CD4-positive, alpha-beta T cell treated with Interleukin-17A for 4 hours (primary cell): ENCODE measurements at places on chromosomes 6 and 20.

GRCh38 chr20:63876489-63877036 is 11.5 kb downstream of the TPD52L2 start:
- no peak for DNase-seq

DNA sequence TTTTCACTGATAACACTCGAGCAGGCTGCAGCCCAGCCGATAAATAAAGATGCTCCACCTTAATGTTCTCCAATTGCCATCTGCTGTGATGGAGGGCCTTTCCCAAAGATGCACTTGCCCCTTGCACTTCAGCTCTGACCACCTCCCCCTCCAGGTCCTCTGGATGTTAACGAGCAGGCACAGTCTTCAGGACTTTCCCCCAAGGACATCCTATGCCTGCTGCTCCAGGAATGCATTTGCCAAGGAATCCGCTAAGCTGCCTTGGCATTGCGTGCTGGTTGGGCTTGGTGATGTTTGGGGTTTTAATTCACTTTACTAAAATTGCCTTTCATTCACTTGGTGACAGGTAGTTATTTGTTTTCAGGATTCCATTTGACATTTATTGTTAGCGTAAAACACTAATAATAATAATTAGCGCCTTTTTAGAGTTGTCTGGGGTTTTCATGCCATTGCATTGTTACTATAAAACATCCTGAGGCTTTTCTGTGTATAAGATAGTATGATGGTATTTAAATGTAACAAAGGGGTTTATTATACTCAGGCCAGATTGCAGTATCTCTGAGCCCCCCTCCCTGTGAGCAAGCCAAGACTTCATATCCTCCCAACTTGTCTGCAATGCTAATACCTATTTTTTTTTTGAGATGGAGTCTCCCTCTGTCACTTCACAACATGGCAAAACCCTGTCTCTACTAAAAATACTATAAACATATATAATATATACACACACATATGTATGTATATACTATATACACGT is 66.7 kb upstream of the TSHZ2 start:
- DNase-seq: no peak

DNA sequence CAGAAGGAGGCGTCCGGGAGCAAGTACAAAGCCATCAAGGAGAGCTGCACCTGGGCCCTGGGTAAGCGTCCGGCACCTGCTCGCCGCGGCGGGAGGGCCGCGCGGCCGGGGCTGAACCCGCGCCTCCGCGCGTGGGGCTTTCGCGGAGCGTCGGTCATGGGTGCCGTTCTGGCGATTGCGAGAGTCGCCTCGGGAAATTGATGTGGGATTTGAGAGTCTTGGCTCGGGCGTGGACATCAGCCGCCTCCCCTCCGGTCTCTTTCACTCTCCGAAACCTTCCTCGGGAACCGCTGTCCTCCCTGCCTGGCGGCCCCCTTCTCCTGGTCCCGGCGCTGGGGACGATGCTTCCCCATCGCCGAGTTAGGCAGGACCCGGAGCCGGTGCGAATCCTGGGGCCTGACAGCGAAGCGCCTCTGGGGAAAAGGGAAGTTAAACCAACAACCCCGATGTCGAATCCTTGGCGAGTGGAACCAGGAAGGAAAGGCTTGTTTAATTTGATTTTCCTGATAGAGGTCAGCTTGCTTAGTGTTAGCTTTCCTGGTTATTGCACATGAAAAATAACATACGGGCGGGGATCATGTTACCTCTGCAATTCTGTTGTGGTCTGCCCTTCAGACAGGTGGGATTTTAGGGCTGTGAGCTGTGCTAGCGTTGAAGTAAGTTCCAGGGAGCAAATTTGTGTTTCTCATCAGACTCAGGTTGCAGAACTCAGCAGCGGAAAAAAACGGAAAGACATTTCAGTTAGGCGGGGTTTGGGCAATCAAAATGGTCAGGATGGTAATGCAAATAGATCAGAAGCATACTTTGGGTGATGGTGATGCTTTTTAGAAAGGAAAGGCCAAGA is 594 bp downstream of the ARFGEF3 start:
- DNase-seq: no peak

DNA sequence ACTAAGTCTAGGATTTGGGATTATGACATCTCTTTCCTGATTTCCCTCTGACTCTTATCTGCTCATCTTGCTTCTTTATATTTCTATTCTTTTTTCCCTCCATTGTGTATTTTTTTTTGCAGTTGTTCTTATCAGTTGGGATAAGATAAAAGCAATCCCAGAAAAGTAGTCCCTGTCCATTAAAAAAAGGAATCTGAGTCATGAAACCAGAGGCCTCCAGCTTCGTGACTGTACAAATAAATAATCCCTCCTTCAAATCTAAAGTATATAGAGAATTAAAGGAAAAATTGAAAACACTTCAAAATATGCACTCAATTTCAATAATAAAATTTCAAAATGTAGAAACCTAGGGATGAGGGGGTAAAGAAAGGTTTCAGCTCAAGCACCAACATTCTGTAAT is 317.8 kb upstream of the NT5E start:
- DNase-seq: no peak

DNA sequence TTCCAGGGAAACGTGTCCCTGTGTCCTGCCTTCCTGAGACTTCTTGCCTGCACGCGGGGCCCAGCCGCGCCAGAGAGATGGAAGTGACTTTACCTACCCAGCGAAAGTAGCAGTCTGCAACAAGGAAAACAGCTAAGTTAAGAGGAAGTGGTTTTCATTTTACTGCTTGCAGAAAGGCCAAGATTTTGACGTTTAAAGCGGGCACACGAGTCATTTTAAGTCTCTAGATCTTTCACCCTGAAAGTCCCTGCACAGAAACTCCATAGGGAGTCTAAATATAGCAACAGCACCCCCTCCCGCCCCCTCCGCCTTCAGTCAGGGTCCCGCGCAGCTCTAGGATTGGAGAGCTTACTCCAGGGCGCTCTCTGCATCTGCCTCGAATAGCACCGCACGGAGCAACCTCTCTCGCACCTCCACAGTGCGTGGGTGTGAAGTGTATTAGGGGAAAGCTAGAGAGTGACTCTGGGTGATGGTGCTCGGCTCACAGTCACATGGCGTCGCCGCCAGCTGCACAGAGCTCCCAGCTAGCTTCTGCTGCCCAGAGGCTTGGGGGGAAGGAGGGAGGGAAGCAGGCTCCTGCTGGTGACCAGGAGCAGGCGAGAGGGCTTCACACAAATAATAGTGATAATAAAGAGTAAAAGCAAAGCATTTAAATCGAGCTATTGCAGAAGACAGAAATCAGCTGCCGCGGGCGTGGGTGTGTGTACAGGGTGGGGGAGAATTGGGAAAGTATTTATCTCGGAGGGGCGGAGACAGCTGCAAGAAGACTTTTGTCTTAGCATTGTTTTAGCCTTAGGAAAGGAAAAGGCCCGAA is 1.8 kb upstream of the KCNQ5 start:
- DNase-seq: peak; percentile 73

- DNase-seq: no peak
Observed at GRCh38 chr20:3378138-3378537, 29.3 kb downstream of the DNAAF9 start.

DNA sequence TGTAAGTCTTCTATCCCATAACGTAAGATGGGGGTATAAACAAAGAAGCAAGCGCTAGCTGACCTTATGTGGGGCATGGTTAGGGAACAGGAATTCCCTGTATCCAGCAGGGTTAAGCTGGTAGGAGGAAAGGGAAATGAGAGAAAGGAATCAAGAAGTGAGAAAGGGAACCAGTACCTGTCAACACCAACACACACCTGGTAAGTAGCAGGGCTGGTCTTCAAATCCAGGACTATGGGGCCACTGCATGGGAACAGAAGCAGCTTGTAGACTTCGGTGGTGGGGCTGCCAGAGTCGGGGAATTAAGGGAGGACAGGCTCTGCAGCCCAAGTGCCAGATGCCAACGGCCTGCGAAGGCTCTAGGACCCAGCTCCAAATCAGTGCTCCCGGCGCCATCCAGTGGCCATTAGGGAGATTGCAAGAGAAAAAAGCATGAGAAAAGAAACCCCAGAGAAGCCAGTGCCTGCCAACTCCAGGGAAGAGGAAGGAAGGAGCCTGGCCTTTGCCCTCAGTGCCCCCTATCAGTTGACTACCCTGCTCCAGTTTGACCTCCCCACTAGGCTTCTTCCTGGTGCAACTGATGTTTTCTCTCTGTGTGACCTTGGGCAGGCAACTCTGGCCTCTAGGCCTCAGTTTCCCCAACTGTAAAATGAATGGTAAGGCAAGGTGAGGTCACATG is 15.8 kb upstream of the RBPJL start:
- peak; percentile 71 for DNase-seq

DNA sequence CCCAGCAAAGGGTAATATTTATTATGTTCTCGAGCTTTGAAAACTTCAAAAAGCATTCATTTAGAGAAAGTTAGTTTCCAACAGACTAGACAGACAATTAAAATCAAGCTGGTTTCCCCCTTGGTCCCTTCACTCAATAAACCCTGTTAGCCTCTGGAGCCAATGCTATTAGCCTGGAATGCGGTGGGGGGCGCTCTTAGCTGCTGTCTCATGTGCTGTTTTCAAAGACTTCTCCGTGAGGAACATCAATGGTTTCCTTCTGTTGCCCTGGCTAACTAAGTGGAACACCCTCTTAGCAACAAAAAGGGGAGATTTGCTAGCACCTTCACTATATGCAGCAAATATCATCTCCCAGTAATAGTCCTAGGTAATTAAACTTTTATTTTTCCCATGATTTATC is 86.4 kb downstream of the LY86 start:
- DNase-seq: no peak

DNA sequence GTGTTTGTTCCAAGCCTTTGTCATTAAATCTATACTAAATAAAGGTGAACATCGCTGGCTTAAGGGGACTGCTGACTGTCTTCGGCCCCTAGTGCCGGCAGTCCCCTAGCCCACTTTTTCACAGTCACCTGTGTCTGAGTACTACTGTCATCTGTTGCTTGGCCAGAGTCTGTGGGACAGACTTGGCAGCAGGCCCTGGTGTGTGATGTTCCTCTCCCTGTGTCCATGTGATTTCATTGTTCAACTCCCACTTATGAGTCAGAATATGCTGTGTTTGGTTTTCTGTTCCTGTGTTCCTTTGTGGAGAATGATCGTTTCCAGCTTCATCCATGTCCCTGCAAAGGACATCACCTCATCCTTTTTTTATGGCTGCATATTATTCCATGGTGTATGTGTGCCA is 133.4 kb downstream of the HAO1 start:
- DNase-seq: no peak
